ENCODE measurements at places on chromosomes 6 and 20. TPM values are rescaled to one million over a fixed set of nuclear protein-coding genes. Genes with fewer than 3 reads are reported as not detected.

Gene KIF16B
- total RNA-seq, result 19.6 TPM

Gene NNAT
- 576 TPM for total RNA-seq

Gene DEFB132
- total RNA-seq, result not detected

Gene RUNX2
- total RNA-seq, result 0.23 TPM

Gene SLPI
- not detected for total RNA-seq

Gene VSTM2L
- 55.1 TPM for total RNA-seq

Gene PRDM1
- total RNA-seq, result 1.8 TPM

Gene SERPINB1
- total RNA-seq, result 7.2 TPM

Gene CLPSL2
- not detected for total RNA-seq

Gene GGTLC1
- not detected for total RNA-seq

Gene C4A
- 45.9 TPM for total RNA-seq

Gene RIPOR2
- 33.4 TPM for total RNA-seq

Gene BMP2
- total RNA-seq, result 6.7 TPM

Gene COL9A1
- total RNA-seq, result 10.8 TPM

Gene SLC16A10
- 20.1 TPM for total RNA-seq

Gene TNXB
- 6.0 TPM for total RNA-seq

Gene AGER
- total RNA-seq, result 0.92 TPM

Gene HCK
- total RNA-seq, result 5.1 TPM

Gene TFAP2C
- total RNA-seq, result under 0.01 TPM

Data from diencephalon (tissue), 1 donor.